ENCODE measurements at places on chromosomes 7 and 10. TPM values are rescaled to one million over a fixed set of nuclear protein-coding genes. Genes with fewer than 3 reads are reported as not detected.

Gene NUTM2D
- total RNA-seq = 5.3 TPM

Gene NUTM2E
- not detected for total RNA-seq

Gene HOXA13
- total RNA-seq = not detected

DNA sequence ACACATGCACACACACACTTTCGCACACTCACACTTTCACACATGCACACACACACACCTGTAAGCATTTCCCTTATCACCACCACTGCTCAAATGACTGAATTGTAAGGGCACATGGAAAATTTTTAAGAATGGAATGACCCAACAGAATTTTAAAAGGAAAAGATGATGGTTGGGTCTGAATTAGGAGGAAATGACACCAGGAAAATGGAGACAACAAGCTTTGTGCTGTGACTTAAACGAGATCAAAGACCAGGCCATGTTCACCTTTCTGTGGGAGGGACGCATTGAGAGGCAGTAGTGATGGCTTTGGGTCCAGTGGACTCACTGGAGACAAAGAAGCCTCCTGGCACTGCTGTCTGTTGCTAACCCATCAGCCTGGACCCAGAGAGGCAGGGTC is 16.7 kb upstream of the C10orf71 start:
- no peak for DNase-seq

DNA sequence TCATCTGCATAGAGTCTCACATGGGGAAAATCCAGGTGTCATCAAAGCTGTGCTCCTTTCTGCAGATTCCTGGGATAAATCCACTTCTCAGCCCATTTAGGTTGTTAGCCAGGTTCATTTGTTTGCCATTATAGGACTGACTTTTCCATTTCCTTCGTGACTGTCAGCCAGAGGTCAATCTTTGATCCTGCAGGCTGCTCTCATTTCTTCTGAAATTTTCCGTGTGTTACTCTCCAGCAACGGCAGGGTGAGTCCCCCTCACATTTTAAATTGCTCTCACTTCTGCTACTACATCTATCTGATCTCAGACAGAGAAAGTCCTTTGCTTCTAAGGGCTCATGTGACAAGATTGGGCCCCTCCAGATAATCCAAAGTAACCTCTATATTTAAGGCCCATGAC is 150.7 kb upstream of the BET1 start:
- DNase-seq = no peak

GRCh38 chr7:46654546-46655443 is 733.7 kb upstream of the IGFBP3 start:
- DNase-seq = no peak

Measured in heart right ventricle (tissue), 16 donors.